NCI-H1092 (cell line): ENCODE measurements at places on chromosomes 3 and 15.

- no peak for DNase-seq
These were observed 17.2 kb downstream of the DAPK2 start for GRCh38 chr15:64029110-64029509.

DNA sequence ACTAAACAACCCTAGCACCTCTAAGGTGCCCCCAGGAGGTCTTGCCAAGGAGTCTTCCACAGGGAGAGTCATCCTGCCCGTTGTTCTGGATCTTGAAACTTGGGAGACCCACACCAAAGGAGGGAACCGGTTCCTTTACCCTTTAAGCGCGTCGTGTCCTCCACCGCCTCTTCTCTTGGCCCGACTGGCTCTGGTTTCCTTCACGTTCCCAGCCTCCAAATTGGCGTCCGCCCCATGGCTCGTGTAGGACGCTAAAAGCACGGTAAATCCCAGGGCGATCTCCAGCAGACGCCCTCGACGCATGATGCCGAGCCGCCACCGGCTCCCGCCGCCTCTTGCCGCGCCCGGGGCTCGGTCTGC lies 1.1 kb downstream of the FBN1 start:
- no peak for DNase-seq

- peak; percentile 8 for DNase-seq
These were observed at the start of gene RARB for GRCh38 chr3:25427942-25428788. TSS of gene RARB (plus strand) at chr3:25428263. CDS start at chr3:25428732, 469 bp downstream.

- DNase-seq = no peak
These were observed 217.6 kb upstream of the TOPAZ1 start for GRCh38 chr3:44023961-44024593.

DNA sequence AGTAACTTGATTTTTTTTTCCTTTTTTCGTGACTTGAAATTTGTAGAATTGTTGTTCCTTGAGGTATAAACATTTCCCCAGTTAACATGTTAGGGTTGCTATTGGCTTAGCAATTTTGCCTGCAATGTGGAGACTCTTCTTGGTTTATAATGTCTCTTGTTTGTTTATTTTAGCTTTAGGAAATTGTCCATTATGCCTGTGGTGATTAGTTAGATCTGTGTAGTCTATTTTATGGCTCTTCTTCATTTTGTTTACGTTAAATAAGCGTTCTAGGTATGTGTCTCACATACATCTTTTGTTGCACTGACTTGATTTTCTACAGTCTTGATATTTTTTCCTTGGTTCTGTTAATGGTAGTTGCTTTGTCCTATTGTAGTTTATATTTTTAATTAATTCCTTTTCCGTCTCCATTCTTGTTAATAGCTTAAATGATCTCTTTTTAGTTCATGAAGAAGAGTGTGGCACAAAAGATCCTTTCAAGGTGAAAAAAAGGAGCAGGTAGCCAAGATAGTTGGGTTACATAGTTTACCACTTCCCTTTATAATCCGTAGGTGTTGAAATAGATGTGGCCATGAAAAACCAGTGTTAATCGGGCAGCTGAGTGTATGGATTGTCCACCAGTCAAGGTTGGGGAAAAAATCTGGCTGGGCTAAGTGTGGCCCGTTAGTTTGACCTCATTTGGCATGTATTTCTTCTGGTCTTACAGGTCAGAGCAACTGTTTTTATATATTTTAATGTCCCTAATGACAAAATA lies 12.1 kb downstream of the IQGAP1 start:
- no peak for DNase-seq

GRCh38 chr15:69328739-69329138 lies 30.0 kb downstream of the PAQR5 start:
- no peak for DNase-seq

GRCh38 chr3:13017361-13018042 lies 55.7 kb downstream of the IQSEC1 start:
- no peak for DNase-seq

DNA sequence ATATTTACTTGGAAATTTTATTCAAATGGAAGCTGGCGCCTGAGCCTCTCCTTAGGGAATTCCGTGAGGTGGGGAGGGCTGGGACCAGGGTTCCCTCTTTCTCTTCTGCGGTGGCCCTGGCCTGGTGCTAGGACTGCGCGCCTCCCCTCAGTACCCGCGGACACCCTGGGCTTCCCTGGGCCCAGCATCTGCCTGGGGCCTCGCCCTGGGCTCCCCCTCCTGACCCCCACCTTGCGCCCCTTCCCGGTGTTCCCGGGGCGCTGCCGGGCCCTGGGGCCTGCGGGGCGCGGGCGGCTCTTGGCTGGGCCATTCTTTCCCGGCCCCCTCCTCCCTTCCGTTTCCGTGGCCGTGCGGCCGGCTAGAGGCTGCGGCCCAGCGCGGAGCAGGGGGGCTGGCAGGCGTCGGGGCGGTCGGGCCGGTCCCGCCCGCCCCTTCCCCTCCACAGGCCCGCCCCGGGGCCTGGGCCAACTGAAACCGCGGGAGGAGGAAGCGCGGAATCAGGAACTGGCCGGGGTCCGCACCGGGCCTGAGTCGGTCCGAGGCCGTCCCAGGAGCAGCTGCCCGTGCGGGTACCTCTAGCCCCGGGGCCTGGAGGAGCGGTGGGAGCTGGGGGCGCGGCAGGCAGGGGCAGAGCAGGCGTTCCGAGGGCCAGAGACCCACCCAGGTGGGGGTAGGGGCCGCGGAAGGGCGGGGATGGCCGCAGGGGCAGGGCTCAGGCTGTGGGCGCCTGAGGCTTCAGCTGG lies at the start of gene FES:
FES (plus strand) TSS at position 529 of the 743 bp plus-strand sequence. CDS start 542 bp downstream, outside the sequence.
- DNase-seq = no peak

GRCh38 chr15:58392141-58392540 lies 39.6 kb upstream of the LIPC start:
- no peak for DNase-seq

DNA sequence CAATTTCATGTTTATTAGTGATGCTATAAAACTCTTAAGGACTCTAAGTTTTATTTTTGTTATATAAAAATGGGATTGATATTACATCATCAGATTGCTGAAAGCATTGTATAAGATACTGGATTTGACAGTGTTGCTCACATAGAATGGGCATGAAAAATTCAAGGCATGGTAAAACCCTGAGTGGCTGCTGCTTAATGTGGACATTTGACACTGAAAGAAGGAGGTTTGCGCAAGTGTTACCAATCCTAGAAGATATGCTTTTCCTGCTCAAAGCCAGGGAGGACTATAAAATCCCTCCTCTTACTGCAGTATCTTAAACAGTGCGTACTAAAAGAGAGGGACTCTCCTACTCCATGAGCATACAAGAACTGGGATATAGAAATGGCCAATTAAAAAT lies 65.8 kb upstream of the PTX3 start:
- DNase-seq = no peak

GRCh38 chr3:29410220-29410619 lies 129.3 kb downstream of the RBMS3 start:
- DNase-seq = no peak

DNA sequence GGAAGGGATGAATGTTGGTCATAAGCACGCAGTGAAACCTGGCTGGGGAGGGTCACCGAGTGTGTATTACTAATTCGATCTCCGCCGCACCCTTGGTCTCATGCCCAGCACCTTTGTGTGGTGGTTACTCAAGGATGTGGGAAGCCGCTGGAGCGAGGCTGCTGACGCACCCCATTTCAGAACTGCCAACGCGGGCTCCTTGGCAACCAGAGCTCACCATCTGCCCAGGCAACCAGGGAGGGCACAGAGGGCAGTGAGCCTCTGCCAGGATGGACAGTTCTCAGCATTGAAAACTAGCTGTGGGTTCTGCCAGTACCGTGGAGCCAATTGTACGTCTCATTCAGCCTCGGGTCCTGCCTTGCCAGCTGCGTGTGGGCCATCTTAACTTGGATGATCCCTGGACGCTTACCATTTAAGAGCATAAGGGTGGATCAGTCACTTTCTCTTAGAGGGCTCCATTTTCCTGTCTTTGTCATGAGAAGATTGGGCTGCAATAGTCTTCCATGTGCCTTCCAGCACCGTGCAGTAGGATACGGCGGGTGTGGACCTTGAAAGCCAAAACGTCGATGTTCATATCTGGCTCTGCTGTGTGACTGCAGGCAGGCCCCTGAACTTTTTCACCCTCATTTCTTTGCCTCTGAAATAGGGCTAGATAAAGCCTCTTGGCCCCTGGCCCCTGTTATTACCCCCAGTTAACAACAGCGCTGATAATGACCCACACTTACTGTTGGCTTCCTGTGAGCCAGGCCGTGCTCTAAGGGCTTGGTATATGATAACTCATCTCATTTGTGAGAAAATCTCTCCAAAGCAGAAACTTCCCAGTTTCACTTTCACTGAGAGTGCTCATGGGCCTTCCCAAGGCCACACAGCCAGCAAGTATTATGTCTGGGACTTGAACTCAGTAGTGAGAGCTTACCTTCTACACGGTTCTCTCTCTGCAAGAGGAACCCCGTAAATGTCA lies 238.8 kb downstream of the OPA1 start:
- DNase-seq = peak; percentile 72

- DNase-seq = no peak
These were observed 23.9 kb downstream of the RNF111 start for GRCh38 chr15:59011262-59011952.

DNA sequence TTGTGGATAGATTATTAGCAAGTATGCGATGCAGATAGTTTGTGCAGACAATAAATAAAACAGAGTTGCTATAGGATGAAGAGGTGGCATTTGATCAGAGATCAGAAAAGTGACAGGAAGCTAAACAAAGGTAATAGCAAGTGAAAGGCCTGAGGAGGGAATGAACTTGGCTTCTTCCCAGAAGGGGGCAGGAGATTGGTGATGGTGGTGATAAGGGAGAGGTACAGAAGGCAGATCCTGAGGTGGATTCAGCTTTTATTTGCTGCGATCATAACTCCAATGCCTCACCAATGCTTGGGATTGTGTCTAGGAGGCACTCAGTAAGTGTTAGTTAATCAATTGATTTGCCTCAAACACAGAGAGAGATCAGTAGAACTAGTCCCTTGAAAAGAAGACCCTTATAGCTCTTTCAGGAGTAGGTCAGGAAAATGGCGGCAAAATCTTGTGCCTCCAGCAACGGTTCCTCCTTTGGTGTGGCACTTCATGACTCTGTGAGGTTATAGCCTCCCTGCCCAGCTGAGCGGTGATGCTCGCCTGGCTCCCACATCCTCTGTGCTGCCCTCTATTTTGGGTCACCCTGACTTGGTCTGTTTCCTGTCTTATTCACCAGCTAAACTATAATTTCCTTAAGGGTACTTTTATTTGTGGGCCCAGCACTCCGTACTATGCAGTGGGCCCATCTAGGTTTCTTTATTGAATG lies 37.5 kb downstream of the TGFBR2 start:
- no peak for DNase-seq

DNA sequence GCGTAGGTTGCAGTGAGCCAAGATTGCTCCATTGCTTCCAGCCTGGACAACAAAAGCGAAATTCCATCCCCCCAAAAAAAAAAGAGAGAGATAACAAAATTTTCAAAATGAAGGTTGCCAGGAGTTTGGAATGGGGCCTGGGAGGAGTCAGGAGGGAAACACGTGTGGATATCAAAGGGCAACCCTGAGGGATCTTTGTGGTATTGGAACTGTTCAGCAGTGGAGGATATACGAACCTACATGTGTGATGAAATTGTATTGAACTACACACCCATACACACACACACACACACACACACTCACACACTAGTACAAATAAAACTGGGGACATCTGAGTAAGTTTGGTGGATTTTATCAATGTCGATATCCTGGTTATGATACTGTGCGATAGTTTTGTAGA lies 61.8 kb downstream of the RBPMS2 start:
- no peak for DNase-seq

- DNase-seq = no peak
These were observed 12.3 kb upstream of the PCSK6 start for GRCh38 chr15:101501703-101502373.

GRCh38 chr15:41506796-41507341 lies 6.8 kb downstream of the LTK start:
- no peak for DNase-seq

DNA sequence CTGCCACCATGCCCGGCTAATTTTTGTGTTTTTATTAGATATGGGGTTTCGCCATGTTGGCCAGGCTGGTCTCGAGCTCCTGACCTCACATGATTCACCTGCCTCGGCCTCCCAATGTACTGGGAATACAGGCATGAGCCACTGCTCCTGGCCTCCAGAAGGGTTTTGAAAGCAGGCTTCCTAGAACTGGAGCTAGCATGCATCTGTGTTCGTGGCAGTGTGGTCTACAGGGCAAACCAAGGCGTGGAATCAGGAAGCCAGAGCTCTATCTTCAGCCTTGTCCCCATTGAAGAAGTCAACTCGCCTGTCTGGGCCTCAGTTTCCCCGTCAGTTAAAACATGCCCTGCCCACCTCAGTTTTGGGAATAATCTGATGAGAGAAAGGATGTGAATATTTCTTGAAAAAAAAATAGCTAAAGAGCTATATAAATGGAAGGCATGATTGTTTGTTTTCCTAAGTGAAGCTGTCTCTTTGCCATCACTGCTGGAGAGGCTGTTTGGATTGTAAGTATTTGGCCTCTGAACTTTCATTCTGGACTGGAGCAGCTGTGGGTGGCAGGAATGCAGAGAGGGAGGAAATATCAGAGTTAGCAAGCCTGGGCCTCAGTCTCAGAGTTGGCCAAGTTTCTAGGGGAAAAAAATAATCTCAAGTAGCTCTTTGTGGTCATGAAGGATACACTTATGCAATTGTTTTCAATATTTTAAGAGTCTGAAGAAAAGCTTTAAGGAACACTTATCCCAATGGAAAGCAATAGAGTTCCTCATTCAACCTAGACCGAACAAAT lies 36.5 kb upstream of the UACA start:
- no peak for DNase-seq

DNA sequence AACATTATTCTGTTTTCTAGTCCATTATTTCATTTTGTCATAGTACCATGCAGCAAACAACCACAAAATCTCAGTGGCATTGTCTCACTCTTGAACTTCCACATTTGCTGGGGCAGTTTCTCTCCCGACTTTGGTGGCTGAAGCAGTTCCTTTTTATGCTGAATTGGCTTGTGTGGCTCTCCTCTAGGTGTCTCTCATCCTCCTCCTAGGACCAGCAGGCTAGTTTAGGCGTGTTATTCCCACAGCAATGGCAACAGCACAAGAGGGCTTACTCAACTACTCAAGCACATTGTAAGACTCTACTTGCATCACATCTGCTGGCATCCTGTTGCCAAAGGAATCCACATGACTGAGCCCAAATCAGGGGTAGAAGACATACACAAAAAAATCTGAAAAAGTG lies 201.8 kb upstream of the KCNH8 start:
- no peak for DNase-seq

DNA sequence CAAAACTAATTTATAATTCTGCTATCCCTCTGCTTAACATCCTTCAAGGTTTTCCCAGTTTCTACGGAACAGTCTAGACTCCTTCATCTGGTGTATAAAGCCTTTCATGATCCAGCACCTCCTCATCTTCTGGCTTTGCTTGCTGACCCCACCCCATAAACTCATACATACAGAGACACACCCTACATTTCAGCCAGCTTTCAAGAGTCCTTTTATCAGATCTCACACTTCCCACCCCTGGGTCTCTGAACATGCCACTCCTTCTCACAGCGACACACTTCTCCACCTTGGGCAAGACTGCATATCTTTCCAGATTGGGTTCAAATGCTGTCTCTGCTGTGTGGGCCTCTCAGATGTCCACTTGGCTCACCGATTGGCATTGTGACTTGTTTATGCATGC lies 166.8 kb upstream of the LPP start:
- no peak for DNase-seq

GRCh38 chr15:80489030-80489594 lies 84.9 kb downstream of the ARNT2 start:
- no peak for DNase-seq
